ENCODE measurements at places on chromosomes 7 and 10. TPM values are rescaled to one million over a fixed set of nuclear protein-coding genes. Genes with fewer than 3 reads are reported as not detected.
A peak's percentile ranks its signal among the peaks of the same experiment; 100 is the strongest.

GRCh38 chr10:69048103-69048502, 39.8 kb upstream of the SRGN start:
- DNase-seq: no peak

- no peak for DNase-seq
Measured at GRCh38 chr7:156497776-156498509, 142.6 kb upstream of the RNF32 start.

DNA sequence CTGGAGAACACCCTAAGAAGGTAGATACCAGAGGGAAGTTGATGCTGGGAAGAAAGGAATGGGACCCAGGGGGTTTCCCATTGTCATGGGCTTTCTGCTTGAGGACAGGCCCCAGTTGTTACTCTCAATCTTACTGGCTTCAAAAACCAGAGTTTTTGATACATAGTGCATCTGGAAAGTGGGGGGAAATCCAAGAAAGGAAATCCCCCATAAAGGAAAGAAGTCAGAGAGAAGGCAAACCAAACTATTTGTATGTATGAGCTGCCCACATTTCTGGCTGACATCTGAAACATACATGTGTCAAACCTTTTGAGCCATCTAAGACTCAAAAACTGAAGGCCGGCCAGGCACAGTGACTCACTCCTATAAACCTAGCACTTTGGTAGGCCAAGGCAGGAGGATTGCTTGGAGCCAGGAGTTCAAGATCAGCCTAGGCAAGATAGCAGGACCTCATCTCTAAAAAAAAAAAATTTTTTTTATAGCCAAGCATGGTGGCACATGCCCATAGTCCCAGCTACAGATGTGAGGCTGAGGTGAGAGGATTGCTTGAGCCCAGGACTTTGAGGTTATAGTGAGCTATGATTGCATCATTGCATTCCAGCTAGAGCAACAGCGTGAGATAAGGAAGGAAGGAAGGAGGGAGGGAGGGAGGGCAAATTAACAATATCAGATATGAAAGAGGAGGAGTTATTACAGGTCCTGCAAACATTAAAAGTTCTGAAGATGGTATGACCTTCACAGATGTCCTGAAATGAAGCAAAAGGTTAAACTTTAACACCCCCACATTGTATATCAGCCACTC, 6.7 kb upstream of the COA1 start:
- DNase-seq: no peak

GRCh38 chr7:157539521-157539920, 202.7 kb downstream of the DNAJB6 start:
- no peak for DNase-seq

DNA sequence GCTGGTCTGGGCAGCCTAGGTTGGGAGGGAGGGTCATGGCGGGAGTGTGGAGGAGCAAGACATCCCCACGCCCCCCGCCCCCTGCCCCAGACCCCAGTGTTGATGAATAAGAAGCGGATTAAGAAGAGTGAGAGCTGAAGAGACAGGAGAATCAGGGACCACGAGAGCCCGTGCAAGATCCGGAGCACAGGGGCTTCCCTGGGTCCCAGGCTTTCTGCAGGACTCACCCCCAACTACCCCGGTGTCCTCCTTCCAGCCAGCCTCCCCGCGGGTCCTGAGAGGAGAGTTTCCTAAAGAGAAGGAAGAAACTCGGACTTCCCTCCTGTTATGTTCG, 20.1 kb downstream of the GHRHR start:
- no peak for DNase-seq

- DNase-seq: no peak
Measured at GRCh38 chr7:145219461-145219860, 383.6 kb upstream of the TPK1 start.

- no peak for DNase-seq
Measured at GRCh38 chr10:90199093-90199492, 497.7 kb downstream of the KIF20B start.

- DNase-seq: no peak
Measured at GRCh38 chr10:8172604-8173003, 118.1 kb downstream of the GATA3 start.

- peak; percentile 42 for DNase-seq
Measured at GRCh38 chr10:5557799-5558771, 33.3 kb downstream of the CALML3 start.

- DNase-seq: no peak
Measured at GRCh38 chr10:103451831-103452505, at the start of gene CALHM2. CALHM2 (minus strand) TSS chr10:103452370; CDS start chr10:103449941, 2,429 bp downstream.

- no peak for DNase-seq
Measured at GRCh38 chr7:84705079-84705478, 481.8 kb downstream of the SEMA3D start.

DNA sequence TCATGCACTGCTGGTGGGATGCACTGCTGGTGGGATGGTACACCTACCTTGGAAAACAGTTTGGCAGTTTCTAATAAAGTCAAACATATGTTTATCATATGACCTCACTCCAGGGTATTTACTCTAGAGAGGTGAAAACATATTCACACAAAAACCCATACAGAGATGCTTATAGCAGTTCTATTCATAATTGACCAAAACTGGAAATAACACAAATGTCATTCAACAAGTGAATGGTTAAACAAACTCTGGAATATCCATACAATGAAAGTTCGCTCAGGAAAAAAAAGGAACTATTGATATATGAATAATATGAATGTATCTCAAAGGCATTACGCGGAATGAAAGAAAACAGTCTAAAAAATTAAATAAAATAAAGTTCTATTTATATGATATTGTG, 19.5 kb downstream of the CCDC71L start:
- no peak for DNase-seq

DNA sequence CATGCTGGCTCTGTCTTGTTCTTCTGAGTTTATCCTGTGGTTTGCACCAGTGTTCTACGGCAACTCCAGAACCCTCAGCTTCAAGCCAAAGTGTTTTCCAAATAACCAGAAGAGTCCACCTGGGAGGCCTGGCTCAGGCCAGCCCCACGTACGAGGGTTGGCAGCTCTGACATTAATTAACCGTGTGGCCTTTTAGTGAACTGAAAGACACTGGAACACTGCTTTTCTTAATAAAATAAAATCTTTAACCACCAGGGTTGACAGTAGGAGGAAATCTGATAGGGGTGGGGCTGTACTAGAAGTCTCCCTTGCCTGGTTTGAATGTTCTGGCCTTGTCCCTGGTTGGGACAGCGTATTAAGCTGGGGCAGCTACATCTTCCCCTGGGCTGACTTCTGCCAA, 64.9 kb downstream of the SYPL1 start:
- DNase-seq: no peak

- DNase-seq: no peak
Measured at GRCh38 chr10:50310560-50311174, 59.4 kb upstream of the ASAH2 start.

- DNase-seq: no peak
Measured at GRCh38 chr10:29269486-29269885, 19.4 kb upstream of the LYZL1 start.

- DNase-seq: no peak
Measured at GRCh38 chr7:55078465-55079372, 59.9 kb downstream of the EGFR start.

DNA sequence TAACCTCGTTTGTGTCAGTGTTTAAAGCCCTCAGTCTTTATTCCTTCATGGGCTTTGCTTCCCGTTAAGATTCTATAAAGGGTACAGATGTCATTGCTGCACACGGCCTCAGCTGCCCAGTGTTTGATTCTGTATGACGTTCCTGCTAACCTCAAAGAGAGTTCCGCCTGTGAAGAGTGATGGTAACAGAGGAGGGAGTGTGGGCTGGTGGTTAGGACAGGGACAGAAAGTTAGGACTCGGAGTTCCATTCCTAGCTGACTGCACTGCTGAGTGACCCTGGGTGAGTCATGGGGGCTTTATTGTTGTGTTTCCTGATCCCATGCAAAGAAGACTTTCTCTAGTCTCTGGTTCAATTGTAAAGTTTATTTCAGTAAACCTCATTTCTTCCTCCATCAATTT, 227.1 kb downstream of the DYNC1I1 start:
- DNase-seq: no peak

DNA sequence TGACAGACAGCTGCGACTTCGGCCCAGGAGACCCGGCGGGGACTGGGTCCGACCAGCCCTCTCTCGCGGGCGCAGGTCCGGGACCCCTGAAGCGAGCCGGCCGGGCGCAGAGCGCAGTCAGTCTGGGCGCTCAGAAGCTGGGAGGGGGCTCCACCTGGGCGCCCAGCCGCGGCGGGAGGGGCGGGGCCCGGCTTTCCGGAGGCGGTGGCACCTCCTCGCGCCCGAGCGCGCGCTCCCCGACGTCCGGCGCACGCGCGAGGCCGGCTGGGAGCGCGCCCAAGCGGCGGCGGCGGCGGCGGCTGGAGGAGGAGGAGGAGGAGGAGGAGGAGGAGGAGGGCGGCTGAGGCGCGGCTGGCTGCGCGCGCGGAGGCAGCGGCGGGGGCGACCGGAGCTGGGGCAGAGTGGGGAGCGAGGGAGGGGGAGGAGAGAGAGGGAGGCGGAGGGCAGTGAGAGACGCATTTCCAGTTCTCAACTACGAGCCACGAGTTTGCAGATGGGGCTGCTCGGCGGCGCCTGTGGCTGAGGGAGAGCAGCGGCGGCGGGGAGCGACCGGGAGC, at the start of gene PALS2:
PALS2 (plus strand) TSS at position 456 of the 557 bp plus-strand sequence. CDS start 50,216 bp downstream, outside the sequence.
- peak; percentile 86 for DNase-seq

DNA sequence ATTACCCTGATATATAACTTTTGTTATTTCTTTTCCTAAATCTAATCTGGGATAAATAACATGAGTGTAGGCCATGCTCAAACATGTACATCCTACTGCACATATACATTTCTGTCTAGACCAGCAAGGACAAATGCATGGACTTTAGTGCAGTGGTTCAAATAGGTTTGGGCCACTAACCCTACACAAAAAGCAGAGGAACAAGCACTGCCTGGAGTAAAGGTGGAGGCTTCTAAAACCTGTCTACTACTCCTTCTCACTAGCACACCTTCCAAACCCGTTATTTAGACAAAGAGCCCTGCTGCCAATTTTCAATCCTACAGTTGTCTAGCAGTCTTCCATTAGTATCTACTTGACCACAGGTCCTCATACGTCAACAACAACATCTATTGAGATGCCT, 34.8 kb downstream of the SGCE start:
- DNase-seq: no peak

GRCh38 chr10:59713196-59713821, 3.7 kb upstream of the SLC16A9 start:
- DNase-seq: no peak

GRCh38 chr10:118913825-118914224, 115.7 kb upstream of the NANOS1 start:
- DNase-seq: no peak

DNA sequence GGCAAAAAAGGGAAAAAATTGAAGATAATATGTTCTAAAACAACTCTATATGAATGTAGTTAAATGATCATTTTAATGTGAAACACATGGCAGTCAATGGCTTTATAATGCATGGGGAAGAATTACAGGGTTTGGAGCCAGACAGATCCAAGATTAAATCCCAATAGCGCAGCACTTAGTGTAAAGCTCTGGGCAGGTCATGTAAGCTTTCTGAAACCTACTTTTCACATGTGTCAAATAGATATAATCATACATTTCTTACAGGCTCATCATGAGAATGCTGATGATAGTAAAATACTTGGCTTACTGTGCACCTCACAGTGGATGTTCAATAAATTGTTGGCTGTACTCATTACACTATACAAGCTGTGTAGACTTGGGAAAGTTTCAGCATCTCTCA, 48.0 kb upstream of the ZNF365 start:
- DNase-seq: no peak

DNA sequence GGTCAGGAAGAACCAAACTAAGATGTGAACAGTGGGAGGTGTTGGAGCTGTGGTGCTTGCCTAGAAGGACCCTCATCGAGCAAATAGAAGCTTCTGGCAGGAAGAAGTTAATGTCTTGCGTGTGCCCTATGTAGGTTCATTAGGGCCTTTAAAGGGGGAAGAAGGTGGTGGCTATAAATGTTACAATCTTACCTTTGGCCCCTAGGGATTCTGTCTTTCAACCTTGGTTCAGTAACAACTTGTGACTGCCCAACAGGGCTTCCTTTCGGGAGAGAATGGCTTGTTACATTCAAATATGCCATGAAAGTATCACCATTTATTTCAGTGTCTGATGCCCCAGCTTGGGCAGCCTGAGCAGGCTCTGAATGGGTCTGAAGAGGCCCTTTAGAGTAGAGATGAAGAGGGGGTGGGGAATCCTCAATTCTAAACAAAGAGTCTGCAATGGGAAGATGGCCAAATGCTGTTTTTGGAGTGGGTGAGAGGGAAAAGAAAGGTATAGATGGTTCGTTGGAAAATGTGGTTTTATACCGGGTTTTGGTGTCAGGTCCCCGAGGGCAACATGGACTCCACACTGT, 108.0 kb downstream of the TCF7L2 start:
- no peak for DNase-seq

- DNase-seq: no peak
Measured at GRCh38 chr10:11046776-11047160, 29.1 kb downstream of the CELF2 start.

- DNase-seq: no peak
Measured at GRCh38 chr10:61798713-61799112, 102.8 kb upstream of the ARID5B start.

DNA sequence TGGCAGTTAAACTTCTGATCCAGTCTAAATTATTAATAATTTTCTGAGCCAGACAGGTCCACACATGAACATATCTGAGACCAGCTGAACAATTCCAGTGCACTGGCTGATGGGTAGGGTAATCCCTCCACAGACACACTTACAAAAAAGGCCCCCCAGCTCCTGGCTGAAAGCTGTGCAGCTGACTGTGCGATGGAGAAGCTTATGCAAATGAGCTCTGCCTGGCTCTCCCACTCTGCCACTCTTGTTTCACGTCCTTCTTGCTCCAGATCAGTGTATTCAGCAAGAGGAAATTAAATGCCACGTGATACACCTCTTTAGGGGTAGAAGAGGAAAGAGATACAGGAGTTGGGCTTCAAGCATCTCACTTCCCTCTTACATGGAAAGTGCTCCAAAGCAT, 76.4 kb upstream of the FEZF1 start:
- no peak for DNase-seq

The CNNM1 gene
- total RNA-seq: 0.08 TPM

The MYL10 gene
- total RNA-seq: not detected

The ADD3 gene
- total RNA-seq: 14.2 TPM

The LRRN3 gene
- total RNA-seq: 0.48 TPM

The LDB3 gene
- 0.20 TPM for total RNA-seq

The FAM237B gene
- total RNA-seq: not detected

The FAM221A gene
- total RNA-seq: 4.2 TPM

The LRMDA gene
- 9.1 TPM for total RNA-seq

The CCL24 gene
- total RNA-seq: 0.88 TPM

The UCN3 gene
- not detected for total RNA-seq

The CHCHD3 gene
- total RNA-seq: 20.5 TPM

The PRSS58 gene
- not detected for total RNA-seq

The SLC39A12 gene
- 0.08 TPM for total RNA-seq

The FAM149B1 gene
- 11.1 TPM for total RNA-seq

The HABP2 gene
- 289 TPM for total RNA-seq

The PRSS1 gene
- 19.7 TPM for total RNA-seq
